NCI-H1417 treated with DMSO at 0.1 percent for 48 hours (cell line): ENCODE measurements at places on chromosomes 4 and X.
A peak's percentile ranks its signal among the peaks of the same experiment; 100 is the strongest.

DNA sequence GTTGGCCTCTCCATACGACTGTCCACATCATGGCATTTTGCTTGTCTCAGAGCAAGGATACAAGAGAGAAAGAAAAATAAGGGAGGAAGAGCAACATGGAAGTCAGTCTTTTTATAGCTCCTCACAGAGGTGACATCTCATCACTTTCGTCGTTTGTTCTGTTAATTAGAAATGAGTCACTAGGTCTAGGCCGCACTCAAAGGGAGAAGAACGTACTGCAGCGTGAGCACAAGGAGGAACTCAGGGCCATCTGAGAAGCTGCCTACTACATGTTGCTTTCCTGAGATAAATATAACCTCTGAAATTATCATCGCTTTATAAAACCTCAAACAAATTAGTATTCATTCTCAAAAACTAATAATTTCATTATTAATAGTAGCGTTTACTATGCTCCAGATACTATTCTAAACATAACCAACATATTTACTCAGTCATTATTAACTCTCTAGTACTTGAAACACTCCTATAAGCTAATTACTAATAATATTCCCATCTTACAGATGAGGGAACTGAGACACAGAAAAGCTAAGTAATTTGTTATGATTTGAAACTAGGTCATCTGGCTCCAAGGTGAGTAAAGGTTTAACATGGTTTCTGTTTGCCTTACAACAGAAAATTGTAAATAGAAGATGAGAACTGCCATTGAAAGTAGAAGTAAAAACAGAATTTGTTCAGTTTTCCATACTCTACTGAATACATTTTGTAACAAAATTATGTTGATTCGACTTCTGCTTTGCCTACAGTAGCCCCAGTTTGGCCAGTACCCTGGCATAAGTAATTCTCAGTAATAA is 213.2 kb upstream of the UGT8 start:
- DNase-seq = no peak

DNA sequence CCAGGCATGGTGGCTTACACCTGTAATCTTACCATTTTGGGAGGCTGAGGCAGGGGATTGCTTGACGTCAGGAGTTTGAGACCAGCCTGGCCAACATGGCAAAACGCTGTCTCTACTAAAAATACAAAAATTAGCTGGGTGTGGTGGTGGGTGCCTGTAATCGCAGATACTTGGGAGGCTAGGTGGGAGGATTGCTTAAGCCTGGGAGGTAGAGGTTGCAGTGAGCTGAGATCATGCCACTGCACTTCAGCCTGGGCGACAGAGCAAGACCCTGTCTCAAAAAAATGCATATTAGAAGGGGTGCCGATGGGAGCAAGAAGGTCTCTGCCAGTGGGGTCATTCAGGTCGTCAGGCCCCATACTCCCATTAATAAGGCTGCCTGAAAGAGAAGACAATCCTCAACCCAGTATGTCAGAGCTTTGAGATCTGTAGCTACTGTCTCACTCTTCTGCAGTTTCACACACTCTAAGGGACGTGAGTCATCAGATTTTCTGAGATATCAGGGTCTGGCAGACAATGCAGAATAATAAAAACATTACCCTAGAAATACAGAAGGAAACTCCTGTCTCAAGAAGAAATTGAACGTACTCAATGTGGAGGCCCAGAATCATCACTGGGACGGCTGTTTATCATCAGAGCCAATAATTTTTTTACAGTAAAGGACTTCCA is 176.7 kb upstream of the FAT1 start:
- DNase-seq = no peak

DNA sequence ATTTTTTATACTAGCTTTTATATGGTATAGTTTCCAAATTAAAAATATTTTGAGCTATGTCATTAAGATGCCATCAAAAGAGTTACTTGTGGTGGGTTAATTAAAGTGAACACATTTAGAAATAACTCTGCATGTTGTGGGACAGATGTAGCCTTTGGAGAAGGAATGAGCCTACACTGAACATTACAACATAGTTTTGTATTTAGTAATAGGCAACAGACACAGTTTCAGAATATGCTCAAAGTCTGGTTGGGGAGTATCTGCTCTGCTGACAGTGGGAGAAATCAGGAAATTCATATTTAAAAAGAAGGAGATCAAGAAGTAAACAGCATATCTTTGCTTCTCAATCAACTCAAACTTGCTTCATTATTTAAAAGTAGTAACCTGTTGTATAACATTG is 23.7 kb downstream of the EMCN start:
- DNase-seq = no peak

DNA sequence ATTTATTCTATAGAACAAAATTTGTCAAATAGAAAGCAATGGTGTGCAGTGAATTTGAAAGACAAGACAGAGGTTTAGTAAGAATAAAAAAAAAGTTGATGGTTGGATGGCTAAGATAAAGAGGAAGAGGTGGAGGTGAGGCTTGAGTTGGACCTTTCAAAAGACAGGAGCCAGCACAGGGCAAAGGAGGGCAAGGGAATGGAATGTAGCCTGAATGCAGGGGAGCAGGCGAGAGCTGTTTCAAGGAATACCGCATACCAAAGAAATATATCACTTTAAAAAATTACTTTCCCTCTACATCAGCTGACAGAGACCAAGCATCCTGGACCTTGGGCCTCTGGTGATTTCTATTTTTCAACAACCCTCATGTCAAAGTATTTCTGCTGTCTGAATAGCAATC is 38.0 kb upstream of the CXXC4 start:
- DNase-seq = no peak

- DNase-seq = no peak
These were observed 24.1 kb upstream of the WFS1 start for GRCh38 chr4:6245246-6246169.

DNA sequence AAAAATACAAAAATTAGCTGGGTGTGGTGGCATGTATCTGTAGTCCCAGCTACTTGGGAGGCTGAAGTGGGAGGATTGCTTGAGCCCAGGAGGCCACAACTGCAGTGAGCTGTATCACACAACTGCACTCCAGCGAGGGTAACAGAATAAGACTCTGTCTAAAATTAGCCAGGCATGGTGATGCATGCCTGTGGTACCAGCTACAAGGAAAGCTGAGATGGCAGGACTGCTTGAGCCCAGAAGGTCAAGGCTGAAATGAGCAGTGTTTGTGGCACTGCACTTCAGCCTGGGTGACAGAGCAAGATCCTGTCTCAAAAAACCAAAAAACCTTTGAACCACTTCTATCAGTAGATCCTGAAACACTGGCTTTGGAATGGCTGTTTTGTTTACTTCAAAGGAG is 10.2 kb downstream of the GRSF1 start:
- DNase-seq = no peak

- no peak for DNase-seq
These were observed 234.5 kb downstream of the RBMX2 start for GRCh38 chrX:130636277-130636676.

DNA sequence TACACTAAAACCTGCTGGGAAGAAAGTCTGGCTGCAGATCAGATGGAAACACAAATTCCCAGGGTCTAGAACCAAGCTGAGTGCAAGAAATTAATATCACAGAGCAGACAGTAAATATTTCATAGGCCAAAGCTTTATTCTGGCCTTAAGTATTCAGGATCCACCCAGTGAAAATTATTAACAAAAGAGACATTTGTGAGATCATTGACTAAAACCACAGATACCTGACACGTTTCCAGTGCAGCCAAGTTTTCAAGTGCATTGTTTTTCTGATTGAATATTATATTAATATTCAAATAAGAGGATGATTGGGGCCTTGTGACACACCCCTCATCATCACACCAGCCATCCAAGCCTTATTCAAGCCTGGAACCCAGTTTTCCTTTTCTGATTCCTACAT is 10.3 kb downstream of the ELOVL6 start:
- no peak for DNase-seq

DNA sequence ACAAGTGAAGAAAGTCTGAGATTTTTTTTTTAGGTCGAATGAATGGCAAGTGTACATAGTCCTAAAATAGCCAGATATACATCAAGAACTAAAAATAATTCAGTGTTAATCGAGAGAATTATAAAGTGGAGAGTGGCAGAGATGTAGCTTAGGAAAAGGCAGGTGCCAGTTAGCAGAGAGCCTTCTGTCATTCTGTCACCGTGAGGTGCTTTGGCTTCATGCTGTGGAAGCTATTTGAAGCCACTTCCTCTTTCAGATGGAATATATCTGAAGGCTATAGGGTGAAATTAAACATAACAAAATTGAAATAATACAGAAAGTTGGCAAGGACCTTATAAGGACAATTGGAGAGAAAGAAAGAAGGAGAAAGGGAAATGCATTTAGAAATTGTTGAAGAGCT is 756.3 kb downstream of the CCSER1 start:
- peak; percentile 28 for DNase-seq

GRCh38 chr4:98491899-98492559 is 166.4 kb downstream of the TSPAN5 start:
- DNase-seq = no peak

DNA sequence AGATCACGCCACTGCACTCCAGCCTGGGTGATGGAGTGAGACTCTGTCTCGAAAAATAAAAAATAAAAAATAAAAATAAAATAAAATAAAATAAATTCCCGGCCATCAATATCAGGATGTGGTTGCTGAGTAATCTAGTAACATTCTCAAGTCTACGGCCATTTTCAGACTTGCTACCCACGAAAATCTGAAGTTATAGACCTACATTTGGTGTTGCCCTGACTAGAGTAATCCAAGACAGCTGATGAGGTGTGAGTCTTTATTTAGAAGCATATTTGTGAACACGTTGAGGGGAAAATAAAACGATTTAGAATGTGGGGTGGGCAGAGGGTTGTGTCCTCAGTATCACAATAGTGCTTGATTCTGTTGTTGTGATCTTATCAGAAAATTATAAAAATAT is 130.2 kb upstream of the MID1 start:
- no peak for DNase-seq

DNA sequence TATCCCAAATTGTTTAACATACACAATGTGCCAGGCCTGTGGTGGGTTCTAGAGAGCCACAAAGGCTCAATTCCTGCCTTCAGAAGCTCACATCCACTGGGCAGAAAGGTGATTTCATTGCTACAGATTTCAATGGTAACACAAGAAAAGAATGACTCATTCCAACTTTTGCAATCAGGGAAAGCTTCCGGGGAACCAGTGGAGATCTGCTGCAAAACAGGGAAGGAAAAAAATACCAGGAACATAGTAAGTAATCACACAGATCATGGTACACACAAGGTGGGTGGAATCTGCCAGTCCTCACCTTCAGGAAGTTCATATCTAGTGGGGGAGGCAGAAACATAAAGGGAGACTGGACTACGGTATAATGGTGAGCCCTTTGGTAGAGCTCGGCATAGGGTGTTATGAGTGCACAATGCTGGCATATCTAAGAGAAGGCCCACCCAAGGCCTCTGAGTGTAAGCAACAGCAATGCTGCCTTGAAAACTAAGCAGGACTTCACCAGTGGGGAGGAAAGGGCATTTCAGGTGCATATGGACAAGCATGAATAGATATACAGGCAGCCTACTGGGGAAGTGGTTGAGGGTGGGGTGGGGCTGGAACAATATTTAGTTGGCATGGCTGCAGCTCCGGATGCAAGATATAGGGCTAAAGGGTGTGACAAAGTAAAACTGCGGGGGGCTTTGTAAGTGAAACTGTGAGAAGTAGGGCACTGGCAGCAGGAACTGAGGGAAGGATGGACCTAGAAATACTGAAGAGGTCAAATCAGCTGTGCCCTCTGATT is 24.2 kb downstream of the GPRIN3 start:
- no peak for DNase-seq

DNA sequence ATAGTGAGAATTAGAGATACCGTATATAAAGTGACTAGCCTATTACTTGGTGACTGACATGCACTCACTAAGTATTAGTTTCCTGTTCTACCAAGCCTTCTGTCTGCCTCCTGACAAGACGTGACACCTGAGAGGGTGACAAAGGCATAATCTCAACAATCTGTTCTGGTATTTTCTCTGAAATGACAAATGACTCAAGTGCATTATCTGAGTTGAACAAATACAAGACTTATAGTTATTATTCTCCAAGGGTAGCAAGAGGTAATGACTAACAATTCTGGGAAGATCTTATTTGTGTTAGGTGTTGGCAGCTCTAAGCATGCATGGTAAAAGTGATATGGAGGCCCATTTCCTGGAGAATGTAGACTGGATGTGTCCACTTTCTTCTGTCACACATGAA is 60.6 kb downstream of the SYTL5 start:
- DNase-seq = no peak
